ENCODE measurements at places on chromosomes 4 and X. TPM values are rescaled to one million over a fixed set of nuclear protein-coding genes. Genes with fewer than 3 reads are reported as not detected.

DNA sequence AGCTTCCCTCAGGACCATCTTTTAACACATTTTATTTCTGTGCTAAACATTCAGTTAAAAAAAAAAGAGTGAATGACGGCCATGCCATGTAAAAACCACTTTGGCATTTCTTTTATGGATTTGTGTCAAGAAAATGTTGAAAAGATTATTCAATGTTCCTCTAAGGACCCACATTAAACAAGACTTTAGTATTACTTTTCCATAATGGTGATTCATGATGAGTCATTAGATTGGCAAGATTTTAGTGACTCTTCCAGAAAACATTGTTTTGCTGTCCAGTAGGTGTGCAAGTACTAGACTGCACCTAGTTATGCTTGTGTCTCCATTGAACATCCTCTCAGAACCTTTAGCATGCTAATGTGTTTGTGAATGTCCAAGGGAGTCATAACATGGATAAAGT, 748.6 kb downstream of the STPG2 start:
- H3K4me3 ChIP-seq = no peak overlapping the region
- DNase-seq = no peak
- no peaks in the 10 kb centered on the region for H3K27me3 ChIP-seq
- H3K27ac ChIP-seq = no peak overlapping the region
- H3K4me1 ChIP-seq = no peaks in the 10 kb centered on the region

- H3K27me3 ChIP-seq = no peaks in the 10 kb centered on the region
- peaks cover 5% of the 10 kb centered on the region for H3K36me3 ChIP-seq
- H3K4me3 ChIP-seq = no peak overlapping the region
- peak overlapping the region; percentile 20 for H3K27ac ChIP-seq
- peaks cover 7% of the 10 kb centered on the region for H3K4me1 ChIP-seq
These were observed 129.1 kb upstream of the STIM2 start for GRCh38 chr4:26731351-26732035.

DNA sequence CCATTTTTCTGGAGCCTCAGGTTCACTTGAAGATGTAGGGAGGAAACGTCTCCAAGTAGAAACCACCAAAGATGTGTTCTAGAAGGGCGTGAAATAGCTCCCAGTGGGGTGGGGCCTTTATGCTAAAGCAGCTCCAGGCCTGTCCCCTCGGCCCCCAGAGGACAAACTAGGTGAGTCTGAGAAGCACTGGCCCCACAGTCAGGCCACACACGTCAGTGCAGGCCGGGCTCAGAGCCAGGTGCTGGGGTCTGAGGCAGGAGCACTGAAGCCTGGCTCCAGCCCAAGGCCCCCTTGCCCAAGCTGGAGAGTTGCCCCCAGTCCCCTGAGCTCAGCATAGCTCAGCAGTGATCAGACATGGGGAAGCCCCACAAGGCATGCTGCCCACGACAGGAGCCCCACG, 95.4 kb upstream of the PSAPL1 start:
- no peak for DNase-seq
- H3K4me1 ChIP-seq = no peaks in the 10 kb centered on the region
- no peak overlapping the region for H3K27ac ChIP-seq
- no peak overlapping the region for H3K4me3 ChIP-seq
- H3K36me3 ChIP-seq = no peaks in the 10 kb centered on the region

DNA sequence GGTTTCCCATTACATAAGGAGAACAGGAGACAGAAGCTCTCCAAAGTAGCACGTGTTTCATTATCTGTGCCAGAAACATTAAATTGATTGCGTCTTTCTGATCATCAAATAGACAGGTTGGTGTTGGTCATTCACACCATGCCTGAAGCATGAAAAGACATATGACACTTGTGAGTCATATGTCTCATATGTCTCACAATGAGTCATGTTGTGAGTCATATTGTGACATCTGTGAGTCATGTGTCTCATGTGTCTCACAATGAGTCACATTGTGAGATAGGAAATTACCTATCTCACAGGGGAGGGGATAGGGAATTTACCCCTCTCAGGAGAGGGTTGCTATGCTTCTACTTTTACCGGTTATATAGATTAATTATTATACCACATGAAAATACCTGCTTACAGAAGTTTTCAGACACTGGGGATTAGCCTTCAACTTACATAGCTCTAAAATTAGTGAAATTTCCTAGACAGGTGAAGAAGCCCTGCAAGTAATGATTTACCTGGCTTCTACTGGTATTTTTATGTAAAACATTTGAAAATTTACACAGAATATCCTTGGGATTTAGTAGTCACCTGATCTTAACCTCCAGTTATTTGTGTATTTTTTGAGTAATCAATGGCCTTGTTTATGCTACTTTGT, 80.8 kb downstream of the NPFFR2 start:
- H3K27me3 ChIP-seq = peaks cover 10% of the 10 kb centered on the region
- H3K4me3 ChIP-seq = no peak overlapping the region
- H3K4me1 ChIP-seq = peaks cover 11% of the 10 kb centered on the region
- no peaks in the 10 kb centered on the region for H3K36me3 ChIP-seq

DNA sequence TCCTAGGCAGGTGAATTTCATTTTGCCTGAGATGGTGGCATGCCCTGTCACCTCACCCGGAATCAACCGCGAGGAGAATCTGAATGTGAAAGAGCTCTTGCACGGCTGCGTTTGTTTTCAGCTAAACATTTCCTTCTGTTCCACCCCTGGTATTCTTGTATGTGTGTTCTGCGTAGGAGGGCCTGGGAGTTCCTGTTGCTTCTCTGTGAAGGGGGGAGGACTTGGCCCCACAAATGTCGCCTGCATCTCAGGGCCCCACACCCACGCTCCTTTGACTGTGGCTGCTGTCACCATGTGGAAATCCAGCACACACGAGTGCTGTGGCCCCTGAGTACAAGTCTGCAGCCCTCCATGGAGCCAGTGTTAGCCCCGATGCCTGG, 45.8 kb upstream of the CLCN4 start:
- peak; percentile 72 for DNase-seq
- no peaks in the 10 kb centered on the region for H3K27me3 ChIP-seq

DNA sequence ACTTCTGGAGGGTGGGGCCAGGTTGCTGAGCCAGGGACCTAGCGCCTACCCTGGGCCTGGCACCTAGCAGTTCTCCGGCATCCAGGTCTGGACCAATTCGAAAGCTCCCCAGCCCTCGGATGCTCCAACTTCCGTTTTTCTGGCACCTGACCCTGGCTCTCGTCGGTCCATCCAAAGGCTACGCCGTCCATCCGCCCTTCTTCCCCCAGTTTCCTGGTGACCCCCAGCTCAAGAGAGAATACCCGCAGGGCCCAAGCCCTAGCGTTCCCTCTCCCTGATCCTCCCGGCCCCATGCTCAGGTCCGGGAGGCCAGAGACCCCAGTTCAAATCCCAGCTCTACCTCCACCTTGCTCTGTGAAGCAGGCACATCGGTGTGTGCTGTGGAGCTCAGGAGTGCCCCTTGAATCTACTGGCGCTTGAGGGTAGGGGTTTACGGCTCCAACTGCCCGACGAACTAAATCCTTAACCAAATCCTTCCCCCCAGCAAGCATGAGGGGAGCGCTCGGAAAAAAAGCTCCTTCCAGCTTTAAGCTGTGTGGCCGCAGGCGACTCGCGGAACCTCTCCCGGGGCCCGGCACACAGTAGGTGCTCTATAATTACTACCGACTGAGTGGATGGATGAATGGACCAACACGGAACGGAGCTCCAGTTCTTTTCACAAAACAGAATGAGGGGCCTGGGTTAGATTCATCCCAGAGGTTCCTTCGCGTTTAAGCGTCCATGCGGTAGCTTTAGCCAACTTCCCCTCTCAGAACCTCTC, 1.1 kb downstream of the CRMP1 start:
- no peak overlapping the region for H3K27ac ChIP-seq
- H3K4me3 ChIP-seq = no peak overlapping the region
- no peak for DNase-seq

- no peaks in the 10 kb centered on the region for H3K36me3 ChIP-seq
- peak overlapping the region; percentile 32 for H3K4me3 ChIP-seq
- H3K4me1 ChIP-seq = peaks cover 2% of the 10 kb centered on the region
- no peak overlapping the region for H3K27ac ChIP-seq
These were observed 448 bp downstream of the TLL1 start for GRCh38 chr4:165873298-165874071.

Gene TLR1
- 2.4 TPM for total RNA-seq

Gene GATA1
- total RNA-seq = not detected

Gene RIPPLY1
- total RNA-seq = not detected

Gene CLDN22
- total RNA-seq = not detected

Gene TGIF2LX
- not detected for total RNA-seq
